Vein endothelial cell (primary cell): ENCODE measurements at places on chromosomes 2 and 18. TPM values are rescaled to one million over a fixed set of nuclear protein-coding genes. Genes with fewer than 3 reads are reported as not detected.

SFT2D3 gene
- 5.2 TPM in 2 replicates for total RNA-seq

DPP10 gene
- total RNA-seq = not detected in 2 replicates

CNTNAP5 gene
- not detected in 2 replicates for total RNA-seq

CCDC148 gene
- total RNA-seq = 0.33 and 0.48 TPM in 2 replicates

LCT gene
- total RNA-seq = under 0.01 TPM in 1 of 2 replicates, not detected in the other

SPEG gene
- total RNA-seq = under 0.01 and 1.4 TPM in 2 replicates

ST8SIA3 gene
- not detected in 2 replicates for total RNA-seq

ADRA2B gene
- under 0.01 TPM in 1 of 2 replicates, not detected in the other for total RNA-seq
